Neural crest cell (in vitro differentiated cells): ENCODE measurements at places on chromosomes 12 and 14.

DNA sequence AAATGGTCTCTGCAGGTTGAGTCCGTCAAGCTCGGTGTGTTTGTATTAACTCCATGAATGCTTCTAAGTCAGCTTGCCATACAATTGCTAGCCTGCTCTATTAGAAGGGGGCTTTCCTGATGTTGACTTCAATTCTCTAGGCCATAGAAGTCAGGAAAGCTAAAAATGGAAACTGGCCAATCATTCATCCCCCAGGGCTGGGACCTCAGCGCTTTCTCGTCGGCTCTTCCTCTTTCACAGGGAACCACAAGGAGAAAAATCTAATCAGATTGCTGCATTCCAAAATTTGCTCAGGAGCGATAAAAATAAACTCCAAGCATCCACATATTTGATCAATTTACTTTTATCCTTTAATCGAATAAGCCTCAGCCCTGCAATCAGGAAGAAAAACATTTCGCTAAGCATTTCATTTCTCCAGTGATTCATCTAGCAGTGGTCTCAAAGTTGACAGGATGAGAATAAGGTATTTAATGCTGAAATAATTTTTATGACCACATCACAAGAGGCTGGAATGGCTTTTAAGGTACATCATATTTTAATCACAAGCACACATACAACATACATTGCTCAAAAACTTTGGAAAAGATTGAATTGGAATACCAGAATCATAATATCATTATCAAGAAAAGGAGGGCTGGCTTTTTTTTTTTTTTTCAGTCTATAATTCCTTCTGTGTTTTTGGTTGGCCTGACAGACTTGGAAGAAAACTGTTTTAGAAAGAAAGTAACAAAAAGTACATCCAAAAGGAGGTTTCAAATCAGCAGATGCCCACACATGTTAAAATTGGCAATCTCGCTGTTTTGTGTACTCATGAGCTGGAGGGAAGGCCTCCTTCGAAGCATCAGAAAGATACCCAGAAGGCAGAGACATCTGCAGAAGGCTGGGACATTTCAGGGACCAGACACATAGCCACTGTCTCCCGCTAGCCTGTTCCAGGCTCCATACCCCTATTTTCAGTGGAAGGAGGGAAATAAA lies 316.3 kb downstream of the NUAK1 start:
- H3K36me3 ChIP-seq = peaks cover 5% of the 10 kb centered on the region
- H3K27me3 ChIP-seq = no peaks in the 10 kb centered on the region
- no peak overlapping the region for H3K4me3 ChIP-seq
- H3K27ac ChIP-seq = no peak overlapping the region
- H3K4me1 ChIP-seq = peaks cover 62% of the 10 kb centered on the region
- no peak for DNase-seq

- H3K27me3 ChIP-seq = peaks cover 52% of the 10 kb centered on the region
- no peak overlapping the region for H3K4me3 ChIP-seq
- no peak for DNase-seq
- peaks cover 15% of the 10 kb centered on the region for H3K4me1 ChIP-seq
Measured at GRCh38 chr12:125255935-125256633, 190.8 kb downstream of the AACS start.

GRCh38 chr12:112322882-112323547 lies 59.2 kb downstream of the HECTD4 start:
- H3K27ac ChIP-seq = no peak overlapping the region
- peaks cover 14% of the 10 kb centered on the region for H3K4me1 ChIP-seq
- H3K27me3 ChIP-seq = no peaks in the 10 kb centered on the region
- no peak for DNase-seq
- no peaks in the 10 kb centered on the region for H3K36me3 ChIP-seq

GRCh38 chr12:59080101-59080500 lies 159.8 kb upstream of the LRIG3 start:
- DNase-seq = no peak
- H3K27me3 ChIP-seq = no peaks in the 10 kb centered on the region

- no peak for DNase-seq
- H3K4me1 ChIP-seq = peaks cover 22% of the 10 kb centered on the region
- H3K4me3 ChIP-seq = no peak overlapping the region
- H3K36me3 ChIP-seq = no peaks in the 10 kb centered on the region
- no peaks in the 10 kb centered on the region for H3K27me3 ChIP-seq
Measured at GRCh38 chr14:75610834-75611233, 32.4 kb downstream of the FLVCR2 start.

DNA sequence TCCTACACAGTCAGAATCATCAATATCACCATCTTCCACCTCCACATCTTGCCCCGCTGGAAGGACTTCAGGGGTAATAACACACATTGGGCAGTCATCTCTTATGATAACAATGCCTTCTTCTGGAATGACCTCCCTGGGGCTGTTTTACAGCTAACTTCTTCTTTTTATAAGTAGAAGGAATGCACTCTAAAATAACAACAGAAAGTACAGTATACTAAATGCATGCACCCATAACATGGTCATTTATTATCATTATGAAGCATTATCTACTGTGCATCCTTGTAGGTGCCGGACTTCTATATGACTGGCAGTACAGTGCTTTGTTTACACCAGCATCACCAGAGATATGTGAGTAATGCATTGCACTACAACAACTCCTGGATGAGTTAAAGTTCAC lies 19.0 kb upstream of the NUAK1 start:
- H3K4me3 ChIP-seq = no peak overlapping the region
- no peaks in the 10 kb centered on the region for H3K4me1 ChIP-seq
- H3K27me3 ChIP-seq = no peaks in the 10 kb centered on the region
- no peaks in the 10 kb centered on the region for H3K36me3 ChIP-seq

DNA sequence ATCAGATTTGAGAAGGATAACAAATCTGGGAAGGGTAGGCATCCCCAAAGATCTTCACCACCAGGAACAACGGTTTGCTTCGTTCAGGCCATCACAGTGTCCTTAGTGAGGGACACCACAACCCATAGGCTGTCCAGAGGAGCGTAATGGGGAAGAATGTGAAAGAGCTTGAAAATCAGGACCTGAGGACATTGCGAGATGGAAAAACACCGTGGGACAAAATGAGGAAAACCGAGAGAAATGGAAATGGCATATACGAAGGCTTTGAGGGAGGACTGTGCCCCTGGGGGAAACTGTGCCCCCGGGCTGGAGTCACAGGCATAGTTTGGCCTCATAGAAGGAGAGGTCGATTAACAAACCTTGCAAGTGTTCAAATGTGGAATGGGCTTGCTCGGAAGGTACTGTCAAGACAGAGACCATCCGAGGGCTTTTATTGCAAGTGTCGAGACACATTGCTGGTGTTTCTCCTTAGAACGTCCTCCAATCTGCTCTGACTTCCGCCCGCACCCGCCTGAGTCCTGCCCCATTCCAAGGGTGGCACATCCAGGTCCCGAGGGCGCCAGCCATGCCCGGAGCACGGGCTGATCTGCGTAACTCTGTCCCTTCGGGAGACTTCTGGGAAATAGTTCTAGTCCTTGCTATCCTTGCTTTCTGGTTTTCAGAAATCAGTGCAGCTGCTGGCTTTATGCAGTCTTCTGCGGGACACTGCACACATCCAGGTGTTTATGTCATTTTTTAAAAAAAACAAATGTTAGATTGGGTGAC lies 885 bp upstream of the PALS1 start:
- H3K27ac ChIP-seq = peak overlapping the region; percentile 89
- peaks cover 28% of the 10 kb centered on the region for H3K4me1 ChIP-seq
- peak overlapping the region; percentile 97 for H3K4me3 ChIP-seq
- peaks cover 32% of the 10 kb centered on the region for H3K27me3 ChIP-seq
- DNase-seq = peak; percentile 6

- no peak overlapping the region for H3K4me3 ChIP-seq
- DNase-seq = no peak
- H3K36me3 ChIP-seq = no peaks in the 10 kb centered on the region
- no peak overlapping the region for H3K27ac ChIP-seq
Measured at GRCh38 chr12:88628856-88629509, 48.7 kb upstream of the KITLG start.

GRCh38 chr12:42923156-42923555 lies 333.6 kb upstream of the PRICKLE1 start:
- H3K4me3 ChIP-seq = no peak overlapping the region
- no peak overlapping the region for H3K27ac ChIP-seq
- H3K36me3 ChIP-seq = no peaks in the 10 kb centered on the region
- peaks cover 36% of the 10 kb centered on the region for H3K4me1 ChIP-seq
- DNase-seq = no peak

DNA sequence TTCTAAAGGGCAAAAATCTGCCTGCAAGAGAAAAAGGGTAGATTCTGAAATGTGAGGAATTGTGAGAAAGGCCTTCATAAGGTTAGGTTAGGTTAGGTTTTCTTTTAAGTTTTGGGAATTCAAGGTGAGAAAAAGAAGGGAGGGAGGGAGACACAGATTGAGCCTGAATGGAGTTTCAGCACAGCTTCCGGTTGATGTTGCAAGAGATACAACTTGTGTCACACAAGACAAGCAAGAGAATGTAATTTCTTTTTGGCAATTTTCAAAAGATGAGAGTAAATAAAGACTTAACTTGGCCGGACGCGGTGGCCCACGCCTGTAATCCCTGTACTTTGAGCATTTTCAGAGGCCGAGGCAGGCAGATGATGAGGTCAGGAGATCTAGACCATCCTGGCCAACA lies 63.8 kb downstream of the CPSF2 start:
- H3K4me1 ChIP-seq = no peaks in the 10 kb centered on the region
- H3K27me3 ChIP-seq = no peaks in the 10 kb centered on the region
- no peak overlapping the region for H3K27ac ChIP-seq
- no peak overlapping the region for H3K4me3 ChIP-seq
- no peak for DNase-seq

DNA sequence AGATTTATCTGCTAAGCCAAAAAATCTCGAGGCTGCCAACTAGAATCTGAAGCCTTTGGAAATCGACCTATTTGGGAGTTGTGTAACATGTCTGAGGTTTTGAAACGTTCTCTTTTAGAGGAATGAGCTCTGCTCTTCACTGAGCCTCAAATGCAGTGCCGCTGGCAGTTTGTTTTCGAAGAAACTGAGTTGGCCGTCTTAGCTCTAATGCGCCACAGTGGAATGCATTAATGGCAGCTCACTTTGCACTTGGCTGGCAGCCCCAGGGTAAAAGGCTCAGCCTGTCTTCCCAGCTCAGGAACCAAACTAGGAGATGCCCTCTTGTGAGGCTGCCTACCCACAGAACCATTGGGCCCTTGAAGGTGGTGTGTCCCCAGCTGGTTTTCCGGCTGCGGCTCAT lies 53.8 kb downstream of the SFSWAP start:
- no peaks in the 10 kb centered on the region for H3K4me1 ChIP-seq
- no peak overlapping the region for H3K27ac ChIP-seq
- H3K36me3 ChIP-seq = peaks cover 23% of the 10 kb centered on the region
- H3K27me3 ChIP-seq = no peaks in the 10 kb centered on the region
- no peak for DNase-seq

DNA sequence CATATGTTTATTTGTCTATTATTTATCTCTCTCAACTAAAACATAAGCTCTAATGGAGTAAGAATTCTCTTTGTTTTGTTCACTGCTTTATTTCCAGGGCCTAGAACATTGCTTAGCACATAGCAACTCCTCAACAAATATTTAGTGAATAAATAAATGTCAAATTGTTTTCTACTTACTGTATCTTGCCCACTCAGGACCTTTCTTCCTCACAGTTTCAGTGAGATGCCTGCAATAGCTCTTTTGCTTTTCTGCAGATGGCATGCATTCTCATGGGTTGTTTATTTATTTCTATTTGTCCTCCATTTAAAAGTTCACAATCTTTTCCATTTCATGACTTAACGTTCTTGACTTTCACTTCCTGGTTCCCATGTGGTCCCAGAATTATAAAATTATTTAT lies 94.9 kb upstream of the TTC7B start:
- no peaks in the 10 kb centered on the region for H3K4me1 ChIP-seq
- DNase-seq = no peak

- H3K36me3 ChIP-seq = peaks cover 7% of the 10 kb centered on the region
- no peak overlapping the region for H3K27ac ChIP-seq
- H3K4me3 ChIP-seq = no peak overlapping the region
- no peak for DNase-seq
- no peaks in the 10 kb centered on the region for H3K27me3 ChIP-seq
Measured at GRCh38 chr12:47649381-47649780, 56.4 kb downstream of the RPAP3 start.

- H3K27ac ChIP-seq = no peak overlapping the region
- H3K36me3 ChIP-seq = no peaks in the 10 kb centered on the region
- no peak for DNase-seq
- H3K4me3 ChIP-seq = no peak overlapping the region
Measured at GRCh38 chr12:94957006-94957405, 46.5 kb downstream of the NDUFA12 start.

DNA sequence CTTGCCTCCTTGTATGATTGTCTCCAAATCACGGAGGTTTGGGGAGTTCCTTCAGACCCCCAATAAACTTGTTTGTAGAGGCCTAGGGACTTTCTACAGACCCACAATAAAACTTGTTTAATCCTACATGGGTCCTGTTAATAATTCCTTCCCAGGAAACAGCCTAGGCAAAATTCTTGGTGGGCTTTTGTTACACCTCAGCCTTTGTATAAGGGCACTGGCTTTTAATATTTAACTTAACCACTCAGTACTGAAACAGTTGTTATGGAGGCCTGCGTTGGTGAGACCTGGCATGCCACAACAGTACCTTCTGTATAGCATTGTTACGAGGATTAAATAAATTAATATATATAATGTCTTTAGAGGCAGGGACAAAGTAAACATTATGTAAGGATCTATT lies 32.7 kb upstream of the FAR2 start:
- H3K36me3 ChIP-seq = peaks cover 4% of the 10 kb centered on the region
- DNase-seq = no peak
- peaks cover 5% of the 10 kb centered on the region for H3K4me1 ChIP-seq
- no peak overlapping the region for H3K4me3 ChIP-seq

GRCh38 chr12:59828521-59828920 lies 232.7 kb downstream of the SLC16A7 start:
- H3K27ac ChIP-seq = no peak overlapping the region
- peaks cover 4% of the 10 kb centered on the region for H3K27me3 ChIP-seq
- DNase-seq = no peak
- H3K4me1 ChIP-seq = no peaks in the 10 kb centered on the region

DNA sequence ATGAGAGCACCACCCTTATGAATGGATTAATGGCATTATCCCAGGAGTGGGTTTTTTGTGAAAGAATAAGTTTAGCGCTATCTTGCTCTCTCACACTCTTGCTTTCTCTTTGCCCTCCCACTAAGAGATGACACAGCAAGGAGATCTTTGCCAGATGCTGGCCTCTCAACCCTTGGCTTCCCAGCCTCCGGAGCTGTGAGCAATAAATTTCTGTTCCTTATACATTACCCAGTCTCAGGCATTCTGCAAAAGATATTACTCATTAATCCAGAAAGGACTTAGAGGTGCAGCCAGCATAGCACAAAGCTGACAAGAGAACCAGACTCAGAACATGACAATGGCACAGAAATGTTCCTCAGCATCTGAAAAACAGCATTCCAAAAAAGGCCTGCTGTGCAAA lies 190.6 kb downstream of the ITPR2 start:
- no peaks in the 10 kb centered on the region for H3K27me3 ChIP-seq
- peaks cover 4% of the 10 kb centered on the region for H3K36me3 ChIP-seq
- H3K27ac ChIP-seq = no peak overlapping the region

DNA sequence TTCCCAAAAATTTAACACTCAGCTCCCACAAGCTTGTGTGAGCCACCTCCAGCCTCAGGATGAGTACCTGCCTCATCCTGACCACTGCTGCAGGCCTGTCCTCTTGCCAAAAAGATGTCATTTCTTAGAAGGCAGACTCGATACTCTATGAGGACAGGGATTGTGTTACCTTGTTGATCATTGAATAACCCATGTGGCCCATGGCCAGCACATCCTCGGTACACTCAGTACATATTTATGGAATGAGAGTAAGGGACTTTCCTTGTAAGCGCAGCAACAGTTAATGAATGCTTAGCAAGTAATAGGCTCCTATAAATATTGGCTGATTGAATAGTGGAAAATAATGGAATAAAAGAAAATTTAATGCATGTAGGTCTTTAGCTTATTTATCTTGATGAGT lies 15.3 kb upstream of the DGLUCY start:
- H3K27ac ChIP-seq = no peak overlapping the region
- no peaks in the 10 kb centered on the region for H3K36me3 ChIP-seq
- H3K4me3 ChIP-seq = no peak overlapping the region
- H3K4me1 ChIP-seq = no peaks in the 10 kb centered on the region
- no peak for DNase-seq
